Thoracic aorta (tissue), 2 donors: ENCODE measurements at places on chromosomes 1 and 21.

DNA sequence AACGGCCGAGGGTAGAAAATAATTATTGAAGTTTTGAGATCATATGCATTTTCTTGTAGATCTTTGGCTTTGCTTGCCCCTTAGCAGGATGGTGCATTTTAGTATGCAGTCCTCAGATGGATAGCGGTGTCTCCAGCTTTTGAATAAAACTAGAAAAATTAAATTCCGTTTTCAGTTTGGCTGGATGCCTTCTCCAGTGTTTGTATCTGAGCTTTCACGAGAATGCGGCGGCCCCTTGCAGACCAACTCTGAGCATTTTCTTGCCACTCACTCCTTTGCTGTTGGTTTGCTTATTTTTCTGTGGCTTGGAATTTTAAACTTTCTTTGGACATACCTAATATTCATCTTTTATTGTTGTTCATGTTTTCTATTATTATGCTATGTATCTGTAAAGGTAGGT, 192.6 kb downstream of the NFIA start:
- no peak for DNase-seq

GRCh38 chr1:30046751-30047150, 676.6 kb downstream of the MATN1 start:
- DNase-seq, result no peak

DNA sequence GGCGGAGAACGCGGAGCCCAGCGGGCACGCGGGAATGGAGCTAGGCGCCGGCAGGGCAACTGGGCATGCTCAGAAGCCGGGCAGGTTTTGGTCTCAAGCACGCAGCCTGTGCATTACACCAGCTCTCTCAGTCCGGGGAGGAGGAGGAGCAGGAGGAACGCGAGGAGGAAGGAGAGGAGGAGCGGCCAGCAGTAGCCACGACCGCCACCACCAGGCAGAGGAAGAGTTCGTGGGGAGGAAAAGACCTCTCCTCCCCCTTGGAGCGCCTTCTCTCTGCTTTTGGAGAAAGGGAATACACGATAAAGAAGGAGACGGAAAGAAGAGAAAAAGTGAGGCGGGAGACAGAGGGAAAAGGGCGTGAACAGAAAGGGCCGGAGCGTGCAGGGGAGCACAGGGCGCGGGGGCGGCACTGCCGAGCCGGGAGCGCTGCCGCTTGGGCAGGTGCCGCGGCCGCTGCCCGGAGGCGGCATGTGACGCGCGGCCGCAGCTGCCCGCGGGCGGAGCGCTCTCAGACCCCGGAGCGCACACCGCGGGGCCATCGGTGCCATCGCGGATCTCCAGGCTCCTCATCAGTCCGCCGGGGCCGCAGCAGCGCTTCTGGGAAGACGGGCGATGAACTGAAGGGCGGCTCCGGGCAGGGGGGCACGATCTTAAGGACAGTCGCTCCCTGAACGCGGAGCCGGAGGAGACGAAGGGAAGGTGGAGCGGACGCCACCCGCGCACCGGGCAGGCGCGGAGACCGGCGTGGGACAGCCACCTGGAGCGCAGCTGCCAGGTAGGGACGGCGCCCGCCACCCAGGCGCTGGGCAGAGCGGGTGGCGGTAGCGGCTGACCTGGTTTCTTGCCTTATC, at the start of gene CHRM3:
TSS of gene CHRM3 (plus strand) at position 116 of the 851 bp plus-strand sequence. CDS start 520,884 bp downstream, outside the sequence.
- DNase-seq, result no peak

DNA sequence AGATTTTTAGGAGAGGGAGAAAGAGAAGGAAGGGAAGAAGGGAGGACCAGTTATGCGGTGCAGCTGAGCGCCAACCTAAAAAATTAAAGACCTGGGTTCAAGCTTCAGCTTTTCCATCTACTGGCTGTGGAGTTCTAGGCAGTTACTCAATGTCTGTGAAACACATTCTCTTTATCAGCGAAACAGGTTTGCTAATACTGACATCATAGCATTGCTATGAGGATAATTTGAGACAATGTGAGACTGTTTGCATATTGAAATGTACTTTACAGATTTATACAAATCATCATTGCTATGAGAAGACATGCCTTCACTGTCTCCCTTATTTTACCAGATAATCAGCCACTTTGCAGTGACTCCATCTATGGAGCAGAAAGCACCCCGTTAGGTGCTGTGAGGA, 222.9 kb upstream of the SGIP1 start:
- no peak for DNase-seq

DNA sequence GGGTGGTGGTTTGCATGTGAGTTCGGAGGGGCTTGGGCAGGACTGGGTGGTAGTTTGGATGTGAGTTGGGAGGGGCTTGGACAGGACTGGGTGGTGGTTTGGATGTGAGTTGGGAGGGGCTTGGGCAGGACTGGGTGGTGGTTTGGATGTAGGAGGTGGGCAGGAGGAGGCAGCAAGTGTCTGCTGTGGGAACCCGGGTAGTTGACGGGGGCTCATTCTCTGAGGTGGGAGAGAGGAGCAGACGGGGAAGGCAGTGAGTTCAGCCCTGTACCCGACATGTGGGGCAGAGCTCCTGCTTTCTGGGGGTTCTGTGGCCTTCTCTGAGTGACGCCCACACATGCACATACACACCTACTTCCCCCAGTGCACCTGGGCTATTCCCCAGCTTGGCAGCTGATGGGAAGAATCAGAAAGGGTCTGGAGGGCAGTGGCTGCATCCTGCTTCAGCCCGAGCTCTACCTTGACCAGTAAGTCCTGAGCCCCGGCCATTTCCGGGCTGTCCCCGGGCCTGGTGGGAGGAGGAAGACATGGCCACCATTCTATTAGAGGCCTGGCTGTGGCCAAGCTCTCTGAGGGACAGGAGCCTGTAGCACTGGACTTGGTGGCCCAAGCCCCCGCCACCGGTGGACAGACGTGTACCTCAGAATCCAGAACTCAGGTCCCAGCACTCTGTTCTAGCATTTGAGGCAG, 58.1 kb downstream of the EDN2 start:
- no peak for DNase-seq

GRCh38 chr1:234322979-234323378, 50.3 kb upstream of the COA6 start:
- DNase-seq, result no peak

DNA sequence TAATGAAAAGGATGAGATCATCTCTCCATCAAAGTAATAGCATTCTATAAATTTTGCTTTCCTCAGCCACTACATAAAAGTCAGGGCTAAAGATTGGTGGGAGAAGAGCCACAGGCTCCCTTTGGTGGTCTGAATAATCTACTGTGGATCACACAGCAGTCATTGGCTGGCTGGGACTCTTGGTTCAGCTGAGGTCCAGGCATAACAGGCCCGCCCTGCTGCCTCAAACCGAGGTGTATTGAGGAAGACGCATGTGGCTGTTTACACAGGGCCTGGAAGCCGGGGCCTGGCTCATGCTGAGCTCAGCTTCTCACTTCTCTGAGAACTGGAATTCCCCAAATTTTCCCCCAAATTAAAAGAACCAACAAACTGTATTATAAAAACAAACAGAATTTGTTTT, 139.2 kb downstream of the PTPRC start:
- DNase-seq, result no peak

DNA sequence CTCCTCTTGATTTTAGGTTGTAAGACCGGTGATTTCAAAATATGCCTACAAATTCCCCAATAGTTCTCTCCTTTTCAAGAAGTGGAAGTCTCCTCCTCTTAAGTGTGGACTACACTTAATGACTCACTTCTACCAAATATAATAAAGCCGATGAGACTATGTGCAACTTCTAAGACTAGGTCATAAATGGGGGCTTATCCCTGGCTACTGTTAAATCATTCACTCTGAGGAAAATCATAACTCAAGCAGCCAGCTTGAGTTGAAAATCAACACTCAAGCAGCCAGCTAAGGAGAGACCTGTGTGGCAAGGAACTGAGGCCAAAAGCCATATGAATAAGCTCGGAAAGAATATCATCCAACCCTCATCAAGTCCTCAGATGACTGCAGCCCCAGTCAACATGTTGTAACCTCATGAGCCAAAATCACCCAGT, 49.6 kb upstream of the PSMG1 start:
- no peak for DNase-seq

DNA sequence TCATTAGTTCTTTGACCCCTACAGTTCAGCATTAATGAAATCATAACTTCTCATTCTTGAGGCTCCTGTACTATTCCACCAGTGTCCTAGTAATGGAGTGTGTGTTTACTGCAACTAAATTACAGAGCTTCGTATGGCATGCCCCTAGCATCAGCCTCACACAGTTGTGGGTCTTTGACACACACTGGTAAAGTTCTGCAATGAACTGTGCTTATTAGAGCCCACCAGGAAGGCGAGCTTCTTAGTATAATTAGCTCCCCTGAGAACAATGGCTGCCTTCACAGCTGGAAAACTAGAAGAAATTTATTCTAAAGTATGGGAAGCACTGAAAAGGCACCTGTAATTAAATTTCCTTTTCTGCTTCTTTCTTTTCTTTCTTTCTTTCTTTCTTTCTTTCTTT, 251.1 kb upstream of the RGS18 start:
- no peak for DNase-seq

GRCh38 chr1:204544321-204544720, 28.1 kb downstream of the MDM4 start:
- DNase-seq, result no peak

- no peak for DNase-seq
Measured at GRCh38 chr1:170140371-170140770, 5.4 kb upstream of the NTMT2 start.

GRCh38 chr1:84785271-84786036, 95.2 kb upstream of the SSX2IP start:
- DNase-seq, result no peak

- DNase-seq, result no peak
Measured at GRCh38 chr1:111190931-111191451, 9.5 kb downstream of the DENND2D start.

DNA sequence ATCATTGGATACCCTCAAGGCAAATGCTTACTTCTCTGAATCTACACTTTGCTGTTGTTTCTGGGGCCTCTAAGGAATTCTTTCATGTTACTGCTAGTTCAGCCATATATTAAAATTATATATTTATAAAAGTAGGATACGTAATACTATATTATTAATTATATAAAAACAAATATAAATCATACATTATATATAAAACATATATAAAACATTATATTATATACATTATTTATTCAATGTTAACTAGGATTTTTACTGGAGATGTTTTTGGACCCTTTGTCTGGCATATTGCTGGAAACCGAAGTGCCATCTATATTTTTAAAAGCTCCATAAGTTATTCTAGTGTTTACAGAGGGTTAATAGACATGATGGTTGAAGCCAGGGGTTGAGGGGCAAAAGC, 12.2 kb downstream of the ALG6 start:
- no peak for DNase-seq

DNA sequence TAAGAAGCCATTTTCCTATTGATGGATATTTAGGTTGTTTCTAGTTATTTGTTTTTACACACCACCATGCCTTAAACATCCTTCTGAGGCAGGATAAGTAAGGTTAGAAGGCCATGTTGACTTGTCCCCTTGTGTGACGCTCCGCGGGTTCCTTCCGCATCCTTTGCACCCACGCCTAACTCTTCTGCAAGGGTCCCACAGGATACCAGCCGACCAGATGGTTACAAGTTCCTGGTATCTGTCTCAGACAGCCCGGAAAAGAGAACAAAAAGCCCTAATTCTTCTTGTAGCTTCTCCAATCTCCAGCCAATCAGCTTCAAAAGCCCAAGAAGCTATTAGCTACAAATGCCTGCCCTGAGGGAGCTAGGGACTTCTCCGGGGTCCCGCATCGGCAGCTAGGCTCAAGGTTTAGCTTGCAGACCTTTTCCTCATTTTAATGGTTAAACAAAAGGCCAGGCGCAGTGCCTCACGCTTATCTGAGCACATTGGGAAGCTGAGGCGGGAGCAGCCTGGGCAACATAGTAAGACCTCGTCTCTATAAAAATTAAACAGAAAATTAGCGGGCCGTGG, 4.9 kb upstream of the OTUD3 start:
- no peak for DNase-seq

- no peak for DNase-seq
Measured at GRCh38 chr1:18110968-18111367, 3.4 kb downstream of the IGSF21 start.

- no peak for DNase-seq
Measured at GRCh38 chr1:240104672-240105071, 13.0 kb downstream of the FMN2 start.

DNA sequence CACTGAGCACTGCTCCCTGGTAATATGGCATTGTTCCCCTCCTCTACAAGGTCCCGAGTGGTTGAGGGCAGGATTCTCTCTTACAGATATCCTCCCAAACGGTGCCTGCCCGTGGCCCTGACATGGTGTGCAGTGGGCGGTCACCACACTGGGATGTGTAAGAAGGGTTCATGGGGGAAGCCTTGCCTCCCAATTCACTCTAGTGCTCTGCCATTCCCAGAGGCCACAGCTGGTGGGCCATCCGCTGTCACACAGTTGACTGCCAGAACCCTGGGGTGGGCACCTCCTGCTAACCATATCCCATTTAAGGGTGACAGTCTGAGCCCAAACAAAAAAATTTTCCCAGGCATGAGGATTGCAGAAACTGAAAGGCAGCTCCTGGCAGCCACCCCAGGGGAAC, 9.1 kb downstream of the GJA5 start:
- no peak for DNase-seq

DNA sequence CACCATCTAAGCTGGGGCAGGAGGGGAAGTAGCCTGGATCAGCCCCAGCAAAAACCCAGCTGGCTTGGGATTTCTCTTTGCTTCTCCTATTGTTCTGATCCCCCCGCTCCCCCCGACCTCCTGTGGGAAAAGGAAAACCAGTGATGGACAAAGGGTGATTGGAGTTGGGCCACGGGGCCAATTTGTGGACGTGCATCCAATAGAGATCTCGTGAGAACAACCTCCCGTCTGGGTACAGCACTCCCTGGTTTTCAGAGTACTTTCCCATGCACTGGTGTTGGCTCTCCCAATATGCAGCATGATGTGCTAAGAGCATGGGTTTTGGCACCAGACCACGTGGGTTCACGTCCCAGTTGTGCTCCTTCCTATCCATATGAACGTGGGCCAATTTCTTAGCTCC, 9.0 kb downstream of the BLACAT1 start:
- DNase-seq, result no peak

DNA sequence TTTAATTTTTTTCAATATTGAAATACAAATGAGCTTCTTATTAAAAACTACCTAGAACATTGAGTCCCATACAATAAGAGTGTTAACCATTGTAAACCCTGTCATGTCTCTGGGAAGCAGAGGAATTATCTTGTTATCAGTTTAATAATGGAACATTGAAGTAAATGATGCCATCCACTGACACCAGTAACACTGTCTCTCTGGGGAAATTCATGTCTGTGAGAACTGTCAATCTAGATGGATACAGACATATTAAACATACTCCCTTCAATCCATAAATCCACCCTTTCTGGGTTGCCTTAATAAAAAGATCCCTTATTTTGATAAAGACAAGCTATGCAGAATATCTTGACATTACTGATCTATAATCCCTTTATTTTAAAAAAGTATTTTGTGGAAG, 503.2 kb downstream of the DPYD start:
- DNase-seq, result no peak
